ENCODE measurements at places on chromosomes 11 and 22. TPM values are rescaled to one million over a fixed set of nuclear protein-coding genes. Genes with fewer than 3 reads are reported as not detected.
A peak's percentile ranks its signal among the peaks of the same experiment; 100 is the strongest.

Gene ARL2
- total RNA-seq: 70.0 TPM

Gene TCN1
- not detected for total RNA-seq

GRCh38 chr22:50048061-50048765 lies 9.9 kb downstream of the TTLL8 start:
- H3K27ac ChIP-seq: no peak overlapping the region
- peaks cover 8% of the 10 kb centered on the region for H3K27me3 ChIP-seq
- no peaks in the 10 kb centered on the region for H3K4me1 ChIP-seq
- H3K4me3 ChIP-seq: no peak overlapping the region
- H3K36me3 ChIP-seq: no peaks in the 10 kb centered on the region

- peak within 1 kb of the TSS; percentile 67 for H3K4me3 ChIP-seq
- DNase-seq: no peak
- no peak within 1 kb of the TSS for H3K27ac ChIP-seq
- H3K27me3 ChIP-seq: peaks cover 2% of the 10 kb centered on the region
- no peaks in the 10 kb centered on the region for H3K36me3 ChIP-seq
These were observed at the start of gene TRIM6 for GRCh38 chr11:5596607-5597201. Gene TRIM6 (plus strand): TSS chr11:5596637. CDS start chr11:5596898, 261 bp downstream.

- H3K4me3 ChIP-seq: no peak overlapping the region
- no peak for DNase-seq
- H3K27ac ChIP-seq: no peak overlapping the region
- H3K4me1 ChIP-seq: no peaks in the 10 kb centered on the region
- H3K36me3 ChIP-seq: no peaks in the 10 kb centered on the region
These were observed 11.7 kb downstream of the OSBPL5 start for GRCh38 chr11:3153291-3153861.

DNA sequence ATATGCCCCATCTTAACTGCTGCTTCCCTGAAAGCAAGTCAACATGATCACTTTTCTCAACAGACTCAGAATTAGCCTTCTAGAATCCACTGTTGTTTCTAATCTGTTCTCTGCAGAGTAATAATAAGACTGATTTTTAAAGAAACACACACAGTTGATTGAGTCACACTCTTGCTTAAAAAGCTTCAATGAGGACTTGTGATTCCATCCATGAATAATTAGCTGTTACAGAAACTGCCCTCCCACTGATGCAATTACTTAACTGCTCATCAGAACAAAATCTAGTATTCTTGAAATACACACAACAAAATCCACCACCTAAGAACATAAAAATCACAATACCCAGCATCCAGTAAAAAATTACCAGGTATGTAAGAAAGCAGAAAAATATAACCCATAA lies 100.5 kb upstream of the TIMP3 start:
- peaks cover 1% of the 10 kb centered on the region for H3K36me3 ChIP-seq
- peaks cover 10% of the 10 kb centered on the region for H3K27me3 ChIP-seq
- H3K27ac ChIP-seq: no peak overlapping the region
- no peak overlapping the region for H3K4me3 ChIP-seq
- DNase-seq: no peak
- H3K4me1 ChIP-seq: no peaks in the 10 kb centered on the region
